ENCODE measurements at places on chromosomes 5 and 9.

- DNase-seq = no peak
Measured at GRCh38 chr9:121613009-121613752, 38.3 kb upstream of the DAB2IP start.

DNA sequence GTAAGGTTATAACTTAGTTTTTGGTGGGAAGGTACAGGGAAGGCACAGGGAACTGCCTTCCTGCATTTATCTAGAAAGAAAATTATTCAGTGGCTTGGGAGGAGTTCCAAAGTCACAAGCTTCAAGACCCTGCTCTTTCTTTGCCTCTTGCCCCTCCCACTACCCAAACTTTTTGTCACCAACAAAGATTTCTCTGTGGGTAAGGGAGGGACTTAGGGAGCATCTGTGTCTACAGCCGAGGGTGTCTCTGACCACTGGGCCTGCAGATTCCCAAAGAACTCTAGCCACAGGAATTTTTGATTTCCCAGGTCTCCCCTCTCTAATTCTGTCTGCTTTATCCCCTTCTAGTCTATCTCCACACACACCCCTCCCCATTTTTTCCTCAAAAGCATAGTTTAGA, 2.1 kb downstream of the ECSCR start:
- DNase-seq = no peak

DNA sequence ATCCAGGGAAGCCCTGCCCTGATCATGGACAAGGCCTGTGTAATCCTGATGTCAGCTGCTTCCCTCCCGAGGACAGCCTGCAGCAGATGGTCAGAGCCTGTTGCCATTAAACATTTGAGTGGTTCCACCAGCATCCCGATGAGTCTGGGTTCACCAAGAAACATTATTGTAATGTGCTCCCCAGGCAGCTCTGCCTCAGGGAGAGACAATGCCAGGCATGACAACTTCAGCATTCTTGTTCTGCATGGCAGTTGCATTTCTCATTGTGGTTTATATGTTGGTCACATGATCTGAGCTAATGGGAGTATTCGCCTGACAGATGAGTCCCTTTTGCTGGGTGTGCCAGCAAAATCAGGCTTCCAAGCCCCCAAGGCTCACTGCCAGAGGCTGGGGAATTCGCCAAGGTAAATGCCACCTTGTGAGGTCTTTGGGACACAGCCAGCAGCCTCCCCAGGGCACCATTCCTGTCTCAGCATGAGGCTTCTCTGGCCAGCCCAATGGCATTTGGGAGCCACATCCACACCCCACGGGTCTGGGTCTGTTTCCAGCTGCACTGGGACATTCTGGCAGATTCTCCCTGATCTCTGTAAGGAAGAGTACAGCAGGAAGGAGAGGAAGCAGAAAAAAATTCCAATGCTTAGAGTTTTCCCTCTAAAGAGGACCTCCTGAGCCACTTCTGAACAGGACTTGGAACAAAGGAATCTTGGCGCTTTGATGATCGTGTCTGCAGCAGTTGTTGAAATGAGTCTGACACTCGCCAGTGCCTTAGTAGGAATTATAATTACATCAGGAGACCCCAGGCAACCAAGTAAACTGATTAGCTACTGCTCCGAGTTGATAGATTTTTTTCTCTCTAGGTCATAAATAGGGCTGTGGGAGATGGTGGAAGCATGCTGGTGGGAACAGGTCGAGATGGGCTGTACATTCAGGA, 18.7 kb downstream of the KCNIP1 start:
- no peak for DNase-seq

- no peak for DNase-seq
Measured at GRCh38 chr9:33254211-33254610, 10.3 kb downstream of the BAG1 start.

- no peak for DNase-seq
Measured at GRCh38 chr9:72743836-72744235, 209.0 kb downstream of the ALDH1A1 start.

DNA sequence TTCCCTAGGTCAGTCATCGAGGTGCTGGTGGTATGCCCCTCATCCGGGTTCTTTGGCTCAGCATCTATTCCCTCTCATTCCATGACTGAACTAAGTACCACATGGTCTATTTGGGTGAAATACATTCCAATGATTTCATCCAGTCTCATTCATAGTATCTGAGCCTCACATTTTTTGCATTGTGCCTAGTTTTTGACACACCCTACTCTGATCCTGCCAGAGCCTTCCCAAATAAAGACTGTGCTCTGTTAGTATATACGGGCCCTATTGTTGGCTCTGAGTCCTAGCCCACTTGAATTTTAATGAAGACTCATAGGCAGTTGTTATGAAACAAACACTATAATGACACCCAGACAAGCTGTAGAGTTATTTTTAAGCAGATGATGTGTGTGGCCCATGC, 740.7 kb downstream of the CETN3 start:
- no peak for DNase-seq

- DNase-seq = no peak
Measured at GRCh38 chr9:108078811-108079210, 589.2 kb upstream of the KLF4 start.

GRCh38 chr9:87478226-87478992, 19.3 kb upstream of the DAPK1 start:
- no peak for DNase-seq

GRCh38 chr5:179472641-179473040, 77.7 kb upstream of the RUFY1 start:
- no peak for DNase-seq

DNA sequence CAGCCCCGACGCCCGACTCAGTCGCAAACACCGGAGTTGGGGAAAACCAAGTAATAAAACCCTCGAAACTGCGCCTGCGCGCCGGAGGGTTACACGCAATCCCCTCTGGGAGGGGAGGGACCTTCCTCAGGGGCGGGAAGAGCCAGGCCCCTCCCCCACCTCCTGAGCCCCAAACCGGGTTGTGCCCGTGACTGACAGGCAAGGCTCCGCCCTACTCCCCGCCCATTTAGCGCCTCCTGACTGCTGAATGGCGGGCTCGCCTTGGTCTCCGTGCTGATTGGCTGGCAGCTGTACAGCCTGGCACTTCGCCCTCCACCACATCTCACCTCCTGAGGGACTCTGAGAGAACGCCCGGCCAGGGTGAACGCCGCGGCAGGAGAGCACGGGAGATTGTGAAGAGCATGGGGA, at the start of gene PRDM9:
Gene PRDM9 (plus strand): TSS at position 332 of the 408 bp plus-strand sequence. CDS start 1,425 bp downstream, outside the sequence.
- no peak for DNase-seq

DNA sequence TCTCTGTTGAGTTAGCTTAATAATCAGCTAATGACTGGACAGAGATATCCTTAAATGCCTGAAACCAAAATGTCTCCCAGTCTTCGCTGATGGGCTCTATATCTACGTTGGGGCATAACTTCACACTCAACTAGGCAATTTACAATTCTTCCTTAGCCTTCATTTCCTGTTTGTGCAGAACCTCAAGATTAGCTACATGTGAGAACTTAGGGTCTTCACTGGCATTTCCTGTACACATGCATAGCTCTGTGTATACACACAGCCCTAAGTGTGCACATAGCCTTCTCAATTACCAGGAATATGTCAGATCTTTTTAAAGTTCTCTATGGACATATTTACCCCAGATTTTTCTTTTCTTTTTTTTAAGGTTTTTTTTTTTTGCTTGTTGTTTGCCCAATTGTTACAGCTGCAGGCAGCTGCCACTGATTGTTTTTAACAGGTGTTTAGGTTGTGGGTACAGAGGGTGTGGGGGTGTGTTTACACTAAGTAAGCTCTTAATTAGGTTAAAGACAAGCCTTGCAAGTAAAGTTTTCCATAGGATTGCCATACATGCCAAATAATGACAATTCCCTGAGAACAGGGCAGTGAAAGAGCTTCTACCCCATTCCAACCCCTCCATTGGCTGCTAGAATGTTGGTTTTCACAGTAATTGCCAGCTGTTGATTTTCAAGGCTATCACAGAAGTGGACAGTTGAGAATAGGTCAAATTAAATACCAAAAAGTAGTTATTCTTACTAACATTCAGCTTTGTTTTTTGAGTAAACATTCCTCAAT, 441.0 kb downstream of the TLE4 start:
- DNase-seq = no peak

DNA sequence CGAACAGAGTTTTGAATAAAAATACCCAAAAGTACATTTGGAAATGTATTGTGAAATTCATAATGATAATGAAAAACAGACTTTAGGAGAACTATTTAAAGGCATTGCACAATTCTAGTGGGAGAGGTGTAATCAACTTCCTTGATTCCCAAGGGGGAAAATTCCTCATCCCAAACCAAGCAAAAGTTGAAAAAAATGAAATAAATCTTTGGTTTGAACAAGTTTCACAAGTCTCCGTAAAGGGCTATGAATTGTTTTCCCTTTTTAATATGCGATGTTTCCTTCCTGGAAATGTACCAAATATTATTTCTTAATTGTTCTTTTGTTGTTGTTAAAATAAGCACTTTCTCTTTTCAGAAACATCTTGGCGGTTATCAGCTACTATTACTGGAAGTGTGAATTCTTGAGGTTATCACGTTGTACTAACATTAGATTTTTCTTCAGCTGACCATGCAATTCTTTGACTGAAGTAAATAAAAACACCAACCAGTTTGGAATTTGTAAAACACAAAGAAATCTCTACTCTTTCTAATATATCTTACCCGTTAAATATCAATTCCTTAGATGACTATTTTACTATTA, 59.3 kb downstream of the SVEP1 start:
- no peak for DNase-seq

- DNase-seq = no peak
Measured at GRCh38 chr5:757346-757930, 27.1 kb downstream of the ZDHHC11B start.

DNA sequence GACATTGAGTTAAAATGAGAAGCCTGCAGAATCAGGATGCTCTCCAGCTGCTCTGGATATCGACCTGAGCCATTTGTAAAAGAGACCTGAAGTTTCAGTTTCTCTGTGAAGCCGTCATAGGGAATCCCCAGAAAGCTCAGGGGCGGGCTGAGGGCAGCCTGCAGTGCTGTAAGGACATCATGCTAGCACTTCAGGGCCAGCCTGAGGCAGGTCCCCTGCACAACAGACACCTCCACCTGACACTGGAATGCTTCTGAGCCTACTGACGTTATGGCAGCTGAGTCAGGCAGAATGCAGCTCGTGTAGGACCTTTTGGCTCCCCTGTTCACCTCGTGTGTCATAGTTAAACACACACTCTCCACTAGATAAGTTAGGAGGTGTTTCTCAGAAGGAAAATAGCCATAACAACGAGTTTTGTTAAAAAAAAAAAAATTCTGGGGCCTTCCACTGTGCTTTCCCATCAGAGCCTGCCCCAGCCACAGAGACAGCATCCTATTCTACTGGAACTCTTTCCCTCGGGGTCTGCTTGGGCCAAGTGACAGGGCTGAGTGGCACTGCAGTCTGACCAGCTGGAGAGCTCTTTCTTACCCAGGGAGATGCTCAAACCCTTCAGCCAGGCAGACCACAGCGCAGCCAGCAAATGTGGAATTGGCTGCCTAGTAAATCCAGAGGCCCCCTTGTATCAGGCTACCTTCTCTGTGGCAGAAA, 354.9 kb downstream of the DIRAS2 start:
- no peak for DNase-seq

GRCh38 chr9:88218726-88219125, 80.5 kb upstream of the SPATA31C2 start:
- DNase-seq = no peak

DNA sequence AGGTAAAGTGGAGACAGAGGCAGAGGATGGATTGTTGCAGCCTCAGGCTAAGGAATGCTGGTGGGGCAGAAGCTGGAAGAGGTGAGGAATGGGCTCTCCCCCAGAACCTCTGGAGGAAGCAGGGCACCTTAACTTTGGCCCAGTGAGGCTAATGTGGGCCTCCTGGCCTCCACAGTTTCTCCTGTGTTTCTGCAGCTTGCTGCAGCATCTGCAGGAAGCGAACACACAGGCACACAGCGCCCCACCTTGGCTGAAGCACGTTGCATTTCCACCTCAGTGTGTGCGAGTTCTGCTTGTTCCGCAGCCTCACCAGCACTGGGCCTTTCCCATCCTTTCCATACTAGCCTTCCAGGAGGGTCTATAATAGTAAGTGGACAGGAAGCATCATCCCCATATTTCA, 27.2 kb upstream of the ASS1 start:
- DNase-seq = no peak

GRCh38 chr5:82405161-82405560, 127.0 kb upstream of the RPS23 start:
- no peak for DNase-seq

DNA sequence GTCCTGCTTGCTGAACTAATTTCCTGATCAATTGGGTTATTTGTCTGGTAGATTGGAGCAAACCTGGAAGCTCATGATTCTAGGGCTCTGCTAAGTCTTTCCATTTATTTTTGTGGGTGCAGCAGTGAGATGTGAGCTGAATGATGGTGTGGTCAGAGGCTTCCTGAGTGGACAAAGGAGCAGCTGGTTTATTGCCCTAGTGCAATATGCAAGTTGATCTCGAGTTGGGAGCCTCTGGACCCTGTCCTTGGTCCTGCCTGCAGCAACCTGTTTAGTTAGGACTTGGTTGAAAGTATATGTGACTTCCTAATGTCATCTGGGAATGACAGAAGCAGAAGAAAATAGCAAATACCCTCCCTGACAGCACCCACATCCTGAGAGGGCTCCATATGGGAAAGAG, 4.2 kb upstream of the UNC5A start:
- DNase-seq = no peak

DNA sequence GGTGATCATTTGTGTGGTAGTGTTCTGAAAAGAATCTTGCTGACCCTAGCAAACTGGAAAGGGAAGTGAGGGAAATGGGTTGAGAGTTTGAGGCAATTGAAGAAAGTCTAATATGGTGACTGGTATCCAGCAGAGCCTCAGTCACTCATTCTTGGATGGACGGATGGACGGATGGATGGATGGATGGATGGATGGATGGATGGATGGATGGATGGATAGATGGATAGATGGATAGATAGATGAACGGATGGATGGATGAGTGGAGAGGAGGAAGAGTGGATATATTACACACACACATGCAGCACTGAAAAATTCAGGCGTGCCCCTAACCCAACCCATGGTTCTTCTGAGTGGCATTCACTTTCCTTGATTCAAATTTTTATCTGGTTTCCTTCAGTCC, 277.6 kb downstream of the EBF1 start:
- DNase-seq = no peak

DNA sequence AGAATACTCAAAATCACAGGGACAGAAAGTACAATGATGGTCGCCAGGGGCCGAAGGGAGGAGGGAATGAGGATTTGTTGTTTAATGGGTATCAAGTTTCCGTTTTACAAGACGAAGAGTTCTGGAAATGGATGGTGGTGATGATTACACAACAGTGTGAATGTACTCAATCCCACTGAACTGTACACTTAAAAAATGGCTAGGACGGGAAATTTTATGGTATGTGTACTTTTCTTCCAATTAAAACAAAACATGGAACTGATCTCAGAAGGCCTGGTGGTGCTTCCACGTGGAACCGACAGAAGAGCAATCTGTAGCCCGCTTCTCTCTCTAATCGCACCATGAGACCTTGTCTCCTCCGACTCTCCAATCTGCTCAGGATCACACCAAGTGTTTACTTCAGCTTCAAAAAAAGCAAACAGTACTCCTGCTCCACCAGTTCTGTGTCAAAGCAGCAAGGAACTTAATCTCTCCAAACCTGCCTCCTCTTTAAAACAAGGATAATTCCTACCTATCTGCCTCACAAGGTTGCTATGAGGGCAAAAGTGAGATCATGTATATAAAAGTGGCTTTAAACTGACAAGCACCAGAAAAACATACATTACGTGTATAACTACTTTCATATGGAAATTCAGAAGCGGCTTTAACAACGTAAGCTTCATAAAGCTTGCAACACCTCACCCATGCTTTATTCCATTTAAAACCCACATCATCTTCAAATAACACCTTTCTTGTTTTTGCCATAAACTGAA, 2.1 kb downstream of the ECPAS start:
- DNase-seq = no peak

GRCh38 chr5:127761869-127762268, 58.7 kb downstream of the CCDC192 start:
- no peak for DNase-seq

All from T-helper 9 cell (primary cell).